ENCODE measurements at places on chromosomes 6 and 20.

GRCh38 chr6:42742116-42742894, 3.6 kb downstream of the TBCC start:
- DNase-seq: peak; percentile 54

DNA sequence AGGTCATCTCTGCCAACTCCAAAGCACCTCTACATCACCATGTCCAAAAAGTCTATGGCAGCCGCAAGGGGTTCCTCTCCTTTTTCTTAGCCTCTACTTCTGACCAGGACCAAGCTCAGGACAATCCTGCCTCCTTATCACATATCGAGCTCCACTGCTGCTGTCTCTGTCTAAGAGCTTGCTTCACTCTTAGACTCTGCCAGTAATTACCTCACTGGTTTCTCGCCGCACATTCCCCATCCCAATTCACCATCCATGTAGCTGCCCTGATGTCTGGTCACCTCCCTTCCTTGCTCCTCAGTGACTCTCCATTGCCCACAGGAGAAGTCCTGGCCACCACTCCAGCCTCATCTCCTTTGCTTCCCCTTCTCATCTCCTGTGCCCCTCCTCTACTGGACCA, 24.1 kb upstream of the PI16 start:
- DNase-seq: no peak

- no peak for DNase-seq
These were observed 4.2 kb downstream of the SCAF8 start for GRCh38 chr6:154737424-154737823.

DNA sequence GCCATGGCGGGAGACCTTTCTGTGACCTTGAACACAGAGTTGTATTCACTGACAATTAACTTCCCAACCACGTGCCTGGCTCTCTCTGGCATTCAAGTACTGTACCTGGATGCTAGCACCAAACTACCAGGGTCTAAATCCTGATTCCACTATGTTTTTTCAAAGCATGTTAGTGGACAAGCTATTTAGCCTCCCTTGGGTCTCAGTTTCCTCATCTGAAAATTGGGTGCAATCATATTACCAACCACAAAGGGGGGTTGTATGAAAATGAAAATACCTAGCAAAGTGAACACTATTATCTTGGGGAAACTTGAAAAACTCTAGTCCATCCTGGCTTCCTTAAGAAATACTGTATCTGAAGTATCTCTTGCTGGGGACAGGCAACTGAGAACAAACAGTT, 308.7 kb upstream of the SGK1 start:
- DNase-seq: no peak

DNA sequence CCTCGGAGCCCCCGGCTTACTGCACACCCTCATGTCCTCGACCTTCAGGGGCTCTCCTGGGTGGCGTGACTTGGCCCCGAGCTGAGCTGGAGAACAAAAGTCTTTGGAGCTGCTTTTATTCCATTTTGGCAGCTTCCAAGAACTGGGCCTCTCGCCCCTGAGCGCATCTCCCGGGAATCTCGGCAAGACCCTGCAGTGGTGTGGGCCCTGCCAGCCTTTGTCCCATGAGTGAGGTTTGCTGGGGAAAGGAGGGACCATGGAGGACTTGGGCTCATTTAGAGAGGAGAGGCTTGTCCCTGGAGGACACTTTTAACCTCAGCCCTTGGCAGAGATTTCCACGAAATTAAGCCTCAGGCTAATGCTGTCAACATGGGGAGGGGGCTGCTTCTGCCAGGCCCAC, 62.3 kb upstream of the SLCO4A1 start:
- DNase-seq: no peak

Data from iris pigment epithelial cell (primary cell).